NCI-H2029 treated with DMSO at 0.1 percent for 48 hours (cell line): ENCODE measurements at places on chromosomes 1 and 21.

GRCh38 chr21:40567501-40567900 is 279.5 kb downstream of the DSCAM start:
- DNase-seq: no peak

- DNase-seq: no peak
Measured at GRCh38 chr1:212267460-212267859, 17.8 kb upstream of the PPP2R5A start.

DNA sequence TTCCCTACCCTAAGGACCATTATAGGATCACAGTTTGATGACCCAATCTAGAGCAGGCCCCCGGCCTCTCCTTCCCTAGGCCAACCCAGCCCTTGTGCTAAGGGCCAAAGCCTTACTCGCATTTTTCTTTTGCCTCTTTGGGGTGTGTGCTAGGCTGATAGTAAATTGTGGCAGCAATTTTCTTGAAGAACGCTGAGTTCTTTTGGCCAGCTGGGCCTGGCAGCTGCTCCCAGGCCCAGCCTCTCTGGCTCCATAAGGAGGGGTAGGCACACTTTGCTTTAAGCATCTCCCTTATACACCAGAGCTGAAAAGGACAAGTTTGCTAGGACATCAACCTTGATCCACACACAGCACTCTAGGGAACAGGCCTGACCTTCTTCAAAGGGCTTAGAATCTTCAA is 4.2 kb downstream of the OLFML2B start:
- no peak for DNase-seq

- no peak for DNase-seq
Measured at GRCh38 chr1:173532237-173532636, 55.1 kb downstream of the PRDX6 start.

- DNase-seq: no peak
Measured at GRCh38 chr1:89363638-89364536, at the start of gene GBP6. TSS of gene GBP6 (plus strand) at chr1:89364059. CDS start at chr1:89368552, 4,493 bp downstream.

- no peak for DNase-seq
Measured at GRCh38 chr1:82994616-82995263, 1004.2 kb downstream of the TTLL7 start.
